ENCODE measurements at places on chromosomes 1 and 21. TPM values are rescaled to one million over a fixed set of nuclear protein-coding genes. Genes with fewer than 3 reads are reported as not detected.

ITLN2 gene
- not detected for total RNA-seq

COL9A2 gene
- total RNA-seq = 27.4 TPM

GJA4 gene
- total RNA-seq = 0.44 TPM

MAP1LC3C gene
- total RNA-seq = not detected

PADI3 gene
- not detected for total RNA-seq

LRRC38 gene
- total RNA-seq = not detected

DFFB gene
- total RNA-seq = 8.2 TPM

LORICRIN gene
- total RNA-seq = not detected

ADORA1 gene
- total RNA-seq = not detected

DNA sequence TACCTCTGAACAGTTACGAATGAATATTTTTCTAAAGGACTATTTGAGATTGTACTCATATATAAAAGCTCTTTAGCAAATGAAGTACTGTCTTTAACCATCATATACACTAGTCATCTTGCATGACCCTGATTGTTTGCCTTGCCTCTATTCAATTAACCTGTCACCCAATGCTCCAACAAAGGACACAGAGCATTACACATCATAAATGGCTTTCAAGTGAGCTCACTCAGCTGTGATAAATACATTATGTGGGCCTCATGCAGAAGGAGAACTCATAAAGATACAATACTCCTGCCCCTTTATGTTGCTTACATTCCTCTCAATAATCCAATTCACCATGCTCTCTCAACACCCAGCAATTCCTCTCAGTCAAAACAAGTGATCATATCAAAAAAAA, 993.0 kb upstream of the PRMT6 start:
- H3K4me1 ChIP-seq = no peaks in the 10 kb centered on the region
- no peaks in the 10 kb centered on the region for H3K36me3 ChIP-seq
- no peak overlapping the region for H3K27ac ChIP-seq

DNA sequence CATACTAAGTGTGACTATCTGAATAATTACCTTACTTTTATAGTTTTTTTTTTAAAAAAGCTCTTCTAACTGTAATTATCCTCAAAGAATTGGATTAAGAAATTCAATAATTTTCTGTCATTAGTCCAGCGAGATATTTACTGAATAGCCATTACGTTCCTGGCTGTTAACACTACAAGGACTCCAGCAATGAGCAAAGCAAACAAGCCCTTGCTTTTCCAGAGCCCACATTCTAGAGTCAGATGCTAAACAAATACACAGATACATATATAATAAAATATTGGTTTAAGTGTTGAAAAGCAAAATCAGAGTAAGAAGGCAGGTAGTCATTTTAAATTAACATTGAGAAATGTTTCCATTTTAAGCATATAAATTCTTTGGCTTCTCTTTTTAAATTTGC, 118.4 kb downstream of the ATF6 start:
- no peaks in the 10 kb centered on the region for H3K27me3 ChIP-seq
- no peaks in the 10 kb centered on the region for H3K4me1 ChIP-seq
- no peak overlapping the region for H3K4me3 ChIP-seq
- no peak overlapping the region for H3K27ac ChIP-seq
- DNase-seq = no peak

- H3K4me1 ChIP-seq = no peaks in the 10 kb centered on the region
- no peak overlapping the region for H3K4me3 ChIP-seq
- DNase-seq = no peak
Observed at GRCh38 chr1:115426231-115426771, 88.3 kb upstream of the NGF start.

- DNase-seq = peak; percentile 66
- peak overlapping the region; percentile 68 for H3K4me3 ChIP-seq
- H3K27me3 ChIP-seq = no peaks in the 10 kb centered on the region
- peaks cover 45% of the 10 kb centered on the region for H3K4me1 ChIP-seq
Observed at GRCh38 chr1:192983349-192983980, 75.7 kb downstream of the UCHL5 start.

- no peaks in the 10 kb centered on the region for H3K4me1 ChIP-seq
- peaks cover 7% of the 10 kb centered on the region for H3K36me3 ChIP-seq
- no peak overlapping the region for H3K27ac ChIP-seq
- H3K4me3 ChIP-seq = no peak overlapping the region
- no peak for DNase-seq
- no peaks in the 10 kb centered on the region for H3K27me3 ChIP-seq
Observed at GRCh38 chr1:179340918-179341317, 24.9 kb upstream of the AXDND1 start.

- H3K4me3 ChIP-seq = no peak overlapping the region
- H3K4me1 ChIP-seq = peaks cover 8% of the 10 kb centered on the region
- no peak overlapping the region for H3K27ac ChIP-seq
- H3K36me3 ChIP-seq = no peaks in the 10 kb centered on the region
- DNase-seq = no peak
- H3K27me3 ChIP-seq = no peaks in the 10 kb centered on the region
Observed at GRCh38 chr1:161299347-161299746, 10.4 kb downstream of the MPZ start.

- H3K27me3 ChIP-seq = peaks cover 34% of the 10 kb centered on the region
- peaks cover 15% of the 10 kb centered on the region for H3K36me3 ChIP-seq
- DNase-seq = peak; percentile 56
- H3K27ac ChIP-seq = peak overlapping the region; percentile 77
Observed at GRCh38 chr1:84998642-84999280, 1.8 kb upstream of the MCOLN2 start.

GRCh38 chr1:53336146-53336545, 8.3 kb upstream of the LRP8 start:
- H3K36me3 ChIP-seq = peaks cover 7% of the 10 kb centered on the region
- DNase-seq = no peak
- peaks cover 10% of the 10 kb centered on the region for H3K4me1 ChIP-seq
- H3K4me3 ChIP-seq = no peak overlapping the region

DNA sequence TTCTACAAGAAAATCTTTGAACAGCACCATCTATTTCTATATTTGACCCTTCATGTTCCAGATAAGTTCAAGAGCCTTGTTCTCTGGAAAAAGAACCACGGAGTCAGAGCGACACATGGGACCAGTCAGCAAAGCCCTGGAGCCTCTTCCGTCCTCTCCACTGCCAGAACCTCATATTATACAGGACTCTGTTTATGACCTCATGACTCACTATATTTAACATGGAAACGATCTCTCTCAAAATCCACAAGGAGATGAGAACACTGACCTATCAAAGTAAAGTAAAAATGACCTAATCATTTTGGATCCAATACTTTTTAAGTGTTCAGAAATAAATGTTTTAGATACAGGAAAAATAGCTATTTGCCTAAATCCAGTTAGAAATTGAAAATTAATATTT, 124.6 kb upstream of the KRTAP19-8 start:
- H3K4me1 ChIP-seq = peaks cover 92% of the 10 kb centered on the region
- H3K27me3 ChIP-seq = no peaks in the 10 kb centered on the region
- DNase-seq = no peak
- peak overlapping the region; percentile 87 for H3K27ac ChIP-seq
- peaks cover 23% of the 10 kb centered on the region for H3K36me3 ChIP-seq
- H3K4me3 ChIP-seq = peak overlapping the region; percentile 56

DNA sequence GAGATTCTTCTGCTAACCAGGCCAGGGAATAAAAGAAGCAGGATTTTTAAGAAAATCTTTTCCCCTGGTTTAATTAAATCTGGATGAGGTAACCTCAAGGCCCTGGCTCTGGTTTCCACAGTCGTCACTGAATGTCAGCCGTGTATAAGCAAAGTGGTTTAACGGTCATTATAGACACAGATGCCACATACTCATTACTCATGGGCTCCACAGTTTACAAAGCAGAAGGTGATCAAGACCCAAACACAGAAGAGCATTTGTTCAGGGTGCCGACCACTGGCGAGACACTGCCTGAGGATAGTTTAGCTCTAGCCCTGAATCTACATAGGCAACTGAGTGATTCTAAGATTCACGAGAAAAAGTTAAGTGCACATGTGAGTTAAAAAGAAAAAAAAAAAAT, 27.8 kb upstream of the RAP1GAP start:
- H3K27me3 ChIP-seq = no peaks in the 10 kb centered on the region
- no peak overlapping the region for H3K27ac ChIP-seq
- H3K4me3 ChIP-seq = no peak overlapping the region

DNA sequence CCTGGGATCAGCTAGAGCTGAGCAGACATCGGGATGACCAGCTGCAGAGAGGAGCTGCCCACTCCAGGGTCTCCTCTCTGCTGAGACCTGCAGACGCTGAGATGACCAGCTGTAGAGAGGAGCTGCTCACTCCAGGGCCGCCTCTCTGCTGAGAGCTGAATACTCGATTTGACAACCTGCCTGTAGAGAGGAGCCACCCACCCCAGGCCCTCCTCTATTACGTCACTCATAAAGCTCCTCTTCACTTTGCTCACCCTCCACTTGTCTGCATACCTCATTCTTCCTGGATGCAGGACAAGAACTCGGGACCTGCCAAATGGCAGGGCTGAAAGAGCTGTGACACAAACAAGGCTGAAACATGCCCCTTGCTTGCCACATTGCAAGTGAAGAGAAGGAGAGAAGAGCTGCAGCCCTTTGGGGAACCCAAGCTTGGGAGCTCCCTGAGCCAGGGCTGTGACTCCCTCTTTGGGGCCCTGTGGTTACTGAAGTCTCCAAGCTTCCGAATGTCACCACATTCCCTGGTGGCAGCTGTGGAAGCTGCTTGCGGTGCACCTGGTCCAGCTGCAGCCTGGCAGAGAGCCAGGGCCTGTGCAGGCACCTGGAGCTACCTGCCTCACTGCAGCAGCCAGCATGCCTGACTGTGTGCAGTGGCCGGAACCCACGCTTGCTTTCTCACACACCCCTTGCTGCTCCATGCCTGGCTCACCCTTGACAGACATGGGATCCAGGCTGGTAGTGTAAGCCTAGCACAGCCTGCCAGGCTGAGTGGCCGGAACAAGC, 59.6 kb downstream of the CC2D1B start:
- no peaks in the 10 kb centered on the region for H3K27me3 ChIP-seq
- H3K27ac ChIP-seq = no peak overlapping the region
- DNase-seq = no peak
- H3K4me1 ChIP-seq = no peaks in the 10 kb centered on the region

DNA sequence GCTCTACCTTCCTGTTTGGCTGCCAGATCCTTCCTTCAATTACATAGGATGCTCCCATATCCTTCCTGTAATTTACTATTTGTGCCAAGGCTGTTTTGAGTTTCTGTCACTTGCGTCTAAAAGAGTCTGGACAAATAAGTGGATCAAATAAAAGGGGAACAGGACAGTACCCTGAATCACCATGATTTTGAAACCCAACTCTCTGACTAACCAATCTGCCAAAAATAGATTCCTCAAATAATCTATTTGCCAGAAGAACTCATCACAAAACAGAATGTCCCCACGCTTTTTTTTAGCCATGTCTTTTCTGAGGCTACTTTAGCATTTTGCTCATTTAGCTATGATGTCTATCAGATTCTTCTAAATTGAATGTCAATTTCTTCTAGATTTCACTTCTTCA, 392.6 kb downstream of the NTNG1 start:
- no peak overlapping the region for H3K27ac ChIP-seq
- DNase-seq = no peak
- H3K4me1 ChIP-seq = no peaks in the 10 kb centered on the region
- no peak overlapping the region for H3K4me3 ChIP-seq

DNA sequence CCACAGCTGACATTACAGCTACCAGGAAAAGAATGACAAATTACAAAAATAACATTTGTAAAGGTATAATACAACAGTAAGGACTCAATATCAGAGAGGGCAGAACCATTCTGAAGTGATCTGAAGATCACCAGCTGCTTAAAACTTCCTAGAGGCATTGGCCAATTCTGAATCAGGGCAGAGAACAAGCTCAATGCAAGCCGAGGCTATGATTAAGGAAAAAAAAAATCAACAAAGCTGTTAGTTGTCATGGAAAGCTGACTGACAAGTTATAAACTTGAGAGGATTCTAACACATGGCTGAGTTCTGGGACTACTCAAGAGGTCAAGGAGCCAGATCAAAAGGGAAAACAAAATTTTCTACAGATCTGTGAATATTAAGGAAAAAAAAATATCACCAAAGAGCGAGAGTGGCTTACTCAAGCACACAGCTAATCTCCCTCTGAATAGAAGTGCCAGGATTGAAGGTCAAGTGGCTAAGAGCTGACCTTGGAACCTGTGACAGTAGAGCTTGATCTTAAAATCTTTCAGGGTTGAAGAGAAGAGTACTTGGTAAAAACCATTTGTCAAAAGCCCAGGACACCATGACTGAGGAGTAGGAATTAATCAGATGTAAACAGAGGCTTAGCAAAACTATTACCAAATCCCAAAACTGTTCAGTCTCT, 383.4 kb downstream of the USP25 start:
- no peaks in the 10 kb centered on the region for H3K4me1 ChIP-seq
- H3K4me3 ChIP-seq = no peak overlapping the region
- H3K27ac ChIP-seq = no peak overlapping the region
- DNase-seq = no peak

- peaks cover 41% of the 10 kb centered on the region for H3K4me1 ChIP-seq
- no peaks in the 10 kb centered on the region for H3K27me3 ChIP-seq
- H3K36me3 ChIP-seq = no peaks in the 10 kb centered on the region
- no peak overlapping the region for H3K4me3 ChIP-seq
- no peak overlapping the region for H3K27ac ChIP-seq
- DNase-seq = no peak
Observed at GRCh38 chr1:54275349-54275748, 75.4 kb downstream of the MRPL37 start.

DNA sequence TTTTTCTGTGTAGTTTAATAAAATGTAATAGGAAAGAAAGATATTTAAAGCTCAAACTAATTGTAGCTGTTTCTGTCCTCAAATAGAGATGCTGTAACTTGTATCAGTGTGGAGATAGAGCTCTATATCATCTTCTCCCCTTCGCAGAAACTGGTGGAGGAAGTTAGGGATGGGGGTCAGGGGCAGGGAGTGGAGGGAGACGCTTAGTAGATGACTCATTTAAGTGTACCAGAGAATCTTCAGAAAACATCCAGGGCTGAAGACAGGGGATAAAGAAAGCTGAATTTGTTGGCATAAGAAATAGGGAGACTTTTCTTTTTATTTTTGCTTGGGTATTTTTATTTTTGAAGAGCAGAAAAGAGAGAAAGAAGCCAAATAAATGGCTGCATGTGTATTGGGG, 282.6 kb upstream of the DPYD start:
- H3K4me1 ChIP-seq = no peaks in the 10 kb centered on the region
- H3K4me3 ChIP-seq = no peak overlapping the region
- no peaks in the 10 kb centered on the region for H3K36me3 ChIP-seq
- no peaks in the 10 kb centered on the region for H3K27me3 ChIP-seq
- H3K27ac ChIP-seq = no peak overlapping the region

GRCh38 chr1:27968692-27969091, 8.9 kb downstream of the XKR8 start:
- H3K27ac ChIP-seq = peak overlapping the region; percentile 96
- peak; percentile 36 for DNase-seq
- H3K4me3 ChIP-seq = peak overlapping the region; percentile 57
- peaks cover 34% of the 10 kb centered on the region for H3K4me1 ChIP-seq

- DNase-seq = no peak
- H3K4me1 ChIP-seq = no peaks in the 10 kb centered on the region
- peaks cover 8% of the 10 kb centered on the region for H3K36me3 ChIP-seq
Observed at GRCh38 chr21:43020177-43020576, 45.8 kb downstream of the PKNOX1 start.

Data from activated T-cell treated with anti-CD3 and anti-CD28 coated beads, Interleukin-2, amount 50 U/mL, for 72 hours (primary cell).